ENCODE measurements at places on chromosomes 11 and 22. TPM values are rescaled to one million over a fixed set of nuclear protein-coding genes. Genes with fewer than 3 reads are reported as not detected.

- ATAC-seq, result no peak
These were observed 761.2 kb downstream of the DLG2 start for GRCh38 chr11:84865791-84866535.

DNA sequence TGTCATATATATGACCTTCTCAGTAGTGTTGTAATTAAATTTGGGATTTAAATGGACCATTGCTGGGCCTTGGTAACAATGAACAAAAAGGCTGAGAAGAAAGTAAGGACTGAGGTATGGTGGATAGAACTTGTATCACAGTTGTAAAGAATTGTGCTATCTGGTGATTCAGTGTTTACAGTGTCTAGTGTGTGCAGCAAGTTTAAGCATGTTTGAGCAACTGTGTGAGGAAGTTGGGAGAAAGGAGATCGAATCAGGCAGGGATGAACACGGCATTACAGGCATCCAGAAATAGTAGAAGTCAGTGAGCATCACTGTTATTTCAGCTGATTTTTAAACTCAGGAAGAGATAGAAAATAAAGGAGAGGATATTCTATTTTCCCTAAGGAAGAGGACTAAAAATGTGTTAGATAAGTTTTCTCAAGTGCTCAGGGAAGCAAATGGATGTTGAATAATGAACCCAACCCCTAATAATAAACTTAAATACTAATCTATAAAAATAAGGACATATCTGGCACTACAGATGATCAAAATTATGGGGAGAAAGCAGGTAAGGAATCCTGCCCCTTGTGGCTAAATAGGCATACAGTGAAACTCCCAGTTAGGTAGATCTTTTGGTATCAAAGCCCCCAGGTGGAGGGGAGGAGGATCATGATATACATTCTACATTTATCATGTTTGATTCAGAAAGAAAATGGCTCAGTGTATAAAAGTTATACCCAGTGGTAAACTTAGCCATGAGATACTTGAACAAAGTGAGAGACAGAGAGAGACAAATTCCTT is 361.0 kb upstream of the ANO3 start:
- ATAC-seq, result no peak

RASSF10 gene
- not detected for total RNA-seq

OR2AG2 gene
- 1.3 TPM for total RNA-seq

KRTAP5-11 gene
- 0.62 TPM for total RNA-seq

- no peak for ATAC-seq
These were observed 19.8 kb upstream of the CCDC89 start for GRCh38 chr11:85705800-85706199.

- ATAC-seq, result peak; percentile 29
These were observed 31.3 kb downstream of the WNT7B start for GRCh38 chr22:45945621-45946106.
